Aortic smooth muscle cell (primary cell): ENCODE measurements at places on chromosomes 7 and 10. TPM values are rescaled to one million over a fixed set of nuclear protein-coding genes. Genes with fewer than 3 reads are reported as not detected.

Gene PRSS2
- not detected in 2 replicates for total RNA-seq

Gene RARRES2
- total RNA-seq, result not detected in 2 replicates

Gene LRRD1
- 0.12 and 0.13 TPM in 2 replicates for total RNA-seq

Gene OR13A1
- total RNA-seq, result under 0.01 TPM in 1 of 2 replicates, not detected in the other

Gene AKR1C4
- not detected in 2 replicates for total RNA-seq

Gene OR6V1
- not detected in 2 replicates for total RNA-seq

Gene LIPM
- 0.13 TPM in 1 of 2 replicates, not detected in the other for total RNA-seq

Gene CTAGE8
- total RNA-seq, result 0.68 TPM in 1 of 2 replicates, not detected in the other

Gene FBXL13
- total RNA-seq, result 4.4 and 4.5 TPM in 2 replicates

Gene FAM25C
- not detected in 2 replicates for total RNA-seq

Gene NAT16
- total RNA-seq, result not detected in 2 replicates

Gene CD36
- under 0.01 and 0.13 TPM in 2 replicates for total RNA-seq

Gene SPDYE5
- not detected in 2 replicates for total RNA-seq

Gene MUC3A
- total RNA-seq, result not detected in 2 replicates

Gene OPALIN
- not detected in 2 replicates for total RNA-seq

Gene EIF3B
- total RNA-seq, result 143 and 180 TPM in 2 replicates

Gene NUPR2
- total RNA-seq, result not detected in 2 replicates

Gene BEND7
- total RNA-seq, result 2.7 and 2.9 TPM in 2 replicates

Gene FXYD4
- total RNA-seq, result not detected in 2 replicates

Gene COA1
- total RNA-seq, result 35.4 and 35.8 TPM in 2 replicates

Gene LRRC17
- 105 and 207 TPM in 2 replicates for total RNA-seq

Gene TUBAL3
- not detected in 2 replicates for total RNA-seq

Gene SEMA3A
- total RNA-seq, result 42.3 and 52.1 TPM in 2 replicates

Gene C7orf57
- under 0.01 TPM in 1 of 2 replicates, not detected in the other for total RNA-seq

Gene GARIN1A
- total RNA-seq, result 0.92 and 1.6 TPM in 2 replicates

Gene IFIT2
- total RNA-seq, result 6.3 and 10.6 TPM in 2 replicates

Gene GRM8
- total RNA-seq, result not detected in 2 replicates

Gene AGR2
- total RNA-seq, result not detected in 2 replicates

Gene CALHM1
- total RNA-seq, result not detected in 2 replicates

Gene NODAL
- not detected in 2 replicates for total RNA-seq

Gene INA
- 0.26 and 0.44 TPM in 2 replicates for total RNA-seq

Gene CALHM3
- total RNA-seq, result not detected in 2 replicates

Gene CALN1
- not detected in 2 replicates for total RNA-seq

Gene ARID5B
- 48.4 and 95.3 TPM in 2 replicates for total RNA-seq

Gene GCK
- 0.25 and 0.26 TPM in 2 replicates for total RNA-seq

Gene GLI3
- 3.0 and 3.7 TPM in 2 replicates for total RNA-seq

Gene PLEKHS1
- total RNA-seq, result not detected in 2 replicates

Gene OSBPL3
- 9.9 and 10.6 TPM in 2 replicates for total RNA-seq

Gene WDFY4
- total RNA-seq, result under 0.01 and 0.26 TPM in 2 replicates

Gene RAB19
- not detected in 2 replicates for total RNA-seq

Gene HECW1
- under 0.01 and 0.40 TPM in 2 replicates for total RNA-seq

Gene STK31
- not detected in 2 replicates for total RNA-seq

Gene SPDYE9
- total RNA-seq, result not detected in 2 replicates

Gene SEMA4G
- total RNA-seq, result 0.13 and 0.31 TPM in 2 replicates

Gene MBL2
- total RNA-seq, result not detected in 2 replicates

Gene STAG3
- total RNA-seq, result 0.92 and 1.1 TPM in 2 replicates

Gene ADCK2
- total RNA-seq, result 24.7 and 25.4 TPM in 2 replicates

Gene FAM237B
- not detected in 2 replicates for total RNA-seq

Gene MYPN
- total RNA-seq, result 0.06 and 0.26 TPM in 2 replicates

Gene TMEM184A
- total RNA-seq, result not detected in 2 replicates

Gene SLC16A9
- 4.9 and 5.0 TPM in 2 replicates for total RNA-seq

Gene HOXA3
- total RNA-seq, result 0.92 and 1.6 TPM in 2 replicates
